ENCODE measurements at places on chromosomes 6 and 20.

DNA sequence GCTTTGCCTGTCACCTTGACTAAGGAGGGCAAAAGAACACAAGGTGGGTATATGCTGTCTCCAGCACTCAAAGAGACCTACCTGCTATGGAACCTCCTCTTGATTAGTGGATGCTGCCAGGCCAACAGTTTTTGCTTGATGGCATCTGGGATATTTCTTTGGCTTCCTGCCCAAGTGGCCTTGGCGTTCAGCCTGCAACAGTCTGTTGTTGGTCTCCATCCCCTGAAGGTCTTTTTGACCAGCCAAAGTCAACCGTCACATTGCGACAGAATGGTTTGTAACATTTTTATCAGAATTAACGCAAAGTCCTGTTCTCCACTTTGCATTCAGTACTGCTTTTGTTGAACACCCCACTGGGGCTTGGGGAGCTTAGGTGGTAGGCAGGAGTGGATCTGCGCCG, 37.1 kb downstream of the SERPINB1 start:
- DNase-seq: no peak

- DNase-seq: no peak
Measured at GRCh38 chr6:144809120-144809519, 524.0 kb downstream of the UTRN start.

GRCh38 chr6:151044465-151045441, 179.3 kb downstream of the MTHFD1L start:
- DNase-seq: no peak

DNA sequence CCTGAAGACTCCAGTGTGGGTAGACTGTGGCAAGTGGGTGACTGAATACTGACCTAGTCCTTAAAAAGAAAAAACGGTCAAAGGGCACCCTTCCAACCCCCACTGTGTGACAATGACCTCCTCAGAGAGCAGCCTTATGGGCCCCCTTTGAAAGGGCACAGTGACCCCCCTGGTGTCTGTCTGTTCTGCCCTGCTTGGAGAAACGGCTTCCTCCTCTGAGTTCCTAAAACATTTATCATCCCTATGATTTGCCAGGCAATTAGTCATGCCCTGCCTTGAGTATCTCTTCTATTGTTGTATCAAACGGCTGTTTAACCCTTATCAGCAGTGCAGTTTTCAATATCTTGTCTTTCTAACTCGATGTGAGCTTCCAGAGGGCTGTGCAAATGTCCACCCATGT, 21.0 kb upstream of the STX16 start:
- no peak for DNase-seq

DNA sequence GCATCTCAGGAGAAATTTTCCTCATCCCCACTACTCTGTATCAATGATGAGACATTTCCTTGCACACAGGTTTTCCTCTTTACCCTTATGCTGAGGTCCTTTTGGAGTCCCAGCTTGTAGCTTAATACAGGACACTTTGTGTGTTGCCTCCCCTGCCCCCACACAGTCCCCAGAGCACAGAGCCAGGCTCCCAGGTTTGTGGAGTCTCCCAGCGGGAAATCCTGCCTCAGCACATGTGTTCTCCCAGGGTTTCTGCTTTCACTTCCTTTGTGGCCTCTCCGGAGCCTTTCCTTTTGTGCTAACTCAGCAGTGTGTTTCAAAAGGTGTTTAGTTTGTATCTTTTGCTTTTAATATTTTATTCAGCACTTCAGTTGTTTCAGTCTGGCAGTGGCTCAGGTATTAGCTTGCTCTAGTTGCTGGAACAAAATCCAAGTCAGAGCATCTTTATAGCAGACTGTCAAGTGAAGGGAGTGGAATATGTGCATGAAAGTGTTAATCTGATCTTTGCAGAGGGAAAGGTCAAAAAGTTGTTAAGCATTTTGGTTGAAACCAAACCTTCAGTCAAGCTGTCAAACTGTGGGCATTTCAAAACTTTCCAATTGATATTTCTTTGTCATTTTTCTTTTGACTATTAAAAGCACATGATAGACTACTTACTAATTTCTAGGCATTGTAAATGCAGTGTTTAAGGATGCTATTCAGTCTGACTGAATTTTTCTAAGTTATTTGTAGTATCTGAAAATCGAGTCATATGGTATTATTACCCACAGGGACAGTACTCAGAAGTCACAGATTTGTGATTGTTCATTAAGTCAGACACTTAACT, 8.6 kb downstream of the SNX9 start:
- no peak for DNase-seq

GRCh38 chr6:34043359-34043758, 102.5 kb downstream of the GRM4 start:
- DNase-seq: no peak

DNA sequence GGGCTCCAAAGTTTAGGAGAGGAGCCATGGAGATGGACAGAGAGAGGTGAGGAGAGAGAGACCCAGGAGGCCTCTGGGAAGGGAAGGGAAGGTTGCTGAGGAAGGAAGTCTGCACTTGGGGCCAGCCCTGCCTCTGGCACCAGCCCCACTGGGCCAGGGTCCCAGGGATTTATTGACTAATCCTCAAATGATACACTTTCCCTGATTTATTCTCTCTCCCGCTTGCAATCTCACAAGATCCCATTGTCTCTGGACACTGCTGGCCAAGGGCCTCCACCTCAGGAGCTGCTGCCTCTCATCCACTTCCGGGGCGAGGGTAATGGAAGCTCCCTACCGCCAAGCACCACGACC, 43.6 kb upstream of the FOXP4 start:
- no peak for DNase-seq

DNA sequence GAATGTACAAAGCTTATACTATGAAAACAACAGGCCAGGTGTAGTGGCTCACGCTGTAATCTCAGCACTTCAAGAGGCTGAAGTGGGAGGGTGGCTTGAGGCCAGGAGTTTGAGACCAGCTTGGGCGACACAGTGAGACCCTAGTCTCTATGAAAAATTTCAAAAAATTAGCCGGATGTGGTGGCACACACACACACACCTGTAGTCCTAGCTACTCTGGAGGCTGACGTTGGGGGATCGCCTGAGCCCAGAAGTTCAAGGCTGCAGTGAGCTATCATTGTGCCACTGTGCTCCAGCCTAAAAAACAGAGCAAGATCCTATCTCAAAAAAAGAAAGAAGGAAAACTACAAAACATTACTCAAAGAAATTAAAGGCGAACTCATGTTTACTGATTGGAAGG, 7.3 kb upstream of the ASF1A start:
- no peak for DNase-seq

DNA sequence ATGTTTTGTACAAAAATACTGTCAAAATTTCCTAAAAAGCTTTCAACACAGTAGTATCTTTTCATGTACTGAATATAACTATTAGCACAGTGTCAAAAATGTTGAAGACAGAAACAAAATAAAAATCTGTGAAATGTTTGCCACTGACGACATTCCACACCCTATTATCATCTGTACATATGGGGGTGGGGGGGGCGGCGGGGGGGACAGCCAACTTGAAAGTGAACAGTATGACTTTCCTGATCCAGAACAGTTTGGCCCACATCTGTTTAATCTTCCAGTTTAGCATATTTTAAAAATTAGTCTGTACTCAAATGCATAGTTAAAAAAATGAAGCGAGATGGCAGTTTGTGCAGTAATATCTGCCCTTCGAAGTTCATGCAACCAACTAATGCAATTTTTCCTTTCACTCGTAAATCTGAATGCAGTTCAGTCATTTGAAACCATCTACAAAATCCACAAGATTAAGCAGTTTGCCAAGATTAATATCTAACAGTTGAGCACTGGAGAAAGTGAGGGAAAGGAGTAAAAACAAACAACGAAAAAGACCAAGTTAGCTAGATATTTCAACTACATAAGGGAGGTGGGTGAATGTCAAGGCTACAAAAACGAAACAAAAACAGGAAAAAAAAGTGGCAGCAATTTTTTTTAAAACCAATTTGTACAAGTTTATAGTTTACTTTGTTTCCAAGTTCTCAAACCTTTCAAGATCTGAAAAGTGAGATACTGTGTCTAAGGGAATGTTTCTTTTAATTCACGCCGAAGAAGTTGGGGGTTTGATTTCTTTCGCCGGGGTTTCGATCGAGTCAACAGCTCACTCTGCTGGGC, 1.9 kb downstream of the CITED2 start:
- DNase-seq: no peak

DNA sequence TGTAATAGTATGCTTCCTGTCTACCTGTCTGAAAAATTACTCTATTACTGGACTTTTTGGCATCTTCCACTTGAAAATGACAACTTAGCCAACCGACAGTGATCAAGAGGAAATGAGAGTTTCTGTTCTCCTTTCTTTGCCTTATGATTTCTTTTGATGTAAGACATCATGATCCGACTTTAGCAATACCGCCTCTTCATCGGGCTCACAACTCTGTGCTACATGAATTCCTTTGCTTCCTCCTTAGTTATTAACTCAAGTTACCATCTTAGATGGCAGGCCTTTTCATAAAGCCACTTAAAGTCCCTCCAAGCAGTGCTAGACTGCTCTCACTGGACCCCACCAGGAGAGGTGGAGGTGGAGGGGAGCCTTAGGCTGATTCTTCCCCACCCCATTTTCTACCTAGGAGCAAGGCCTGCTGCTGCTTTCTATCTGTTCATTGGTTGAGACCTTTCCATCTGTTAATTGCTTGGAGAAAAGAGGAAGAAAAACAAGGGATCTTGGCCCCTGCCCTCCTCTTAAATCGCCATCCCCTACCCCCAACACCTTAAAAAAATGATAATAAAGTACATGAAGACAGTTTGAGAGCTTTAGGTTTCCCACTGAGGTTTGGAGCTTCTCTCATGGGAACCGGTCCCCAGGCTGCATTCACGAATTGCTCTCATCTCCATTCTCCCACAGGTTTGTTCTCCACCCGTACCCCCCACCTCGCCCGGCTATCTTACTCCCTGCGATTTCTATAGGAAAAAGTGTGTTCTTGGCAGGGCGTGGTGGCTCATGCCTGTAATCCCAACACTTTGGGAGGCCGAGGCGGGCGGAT, 21.6 kb upstream of the MCM3 start:
- no peak for DNase-seq

DNA sequence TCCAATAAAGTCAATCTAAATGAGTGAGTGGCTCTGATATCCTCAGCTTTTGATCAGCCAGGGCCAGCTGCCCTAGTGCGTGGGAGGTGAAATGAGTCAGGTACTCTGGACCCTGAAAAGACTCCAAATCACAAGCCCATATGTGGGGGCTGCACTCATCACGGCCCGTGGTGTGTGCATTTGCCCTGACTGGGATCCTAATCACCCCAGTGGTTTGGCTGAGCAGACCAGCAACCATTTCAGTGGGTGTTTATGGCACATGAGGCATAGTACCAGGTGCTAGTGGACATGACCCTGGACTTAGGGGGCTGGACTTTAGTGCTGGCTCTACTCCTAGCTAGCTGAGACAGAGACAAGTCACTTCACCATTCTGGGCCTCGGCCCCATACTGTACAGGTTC, 39.4 kb downstream of the SCML4 start:
- no peak for DNase-seq

DNA sequence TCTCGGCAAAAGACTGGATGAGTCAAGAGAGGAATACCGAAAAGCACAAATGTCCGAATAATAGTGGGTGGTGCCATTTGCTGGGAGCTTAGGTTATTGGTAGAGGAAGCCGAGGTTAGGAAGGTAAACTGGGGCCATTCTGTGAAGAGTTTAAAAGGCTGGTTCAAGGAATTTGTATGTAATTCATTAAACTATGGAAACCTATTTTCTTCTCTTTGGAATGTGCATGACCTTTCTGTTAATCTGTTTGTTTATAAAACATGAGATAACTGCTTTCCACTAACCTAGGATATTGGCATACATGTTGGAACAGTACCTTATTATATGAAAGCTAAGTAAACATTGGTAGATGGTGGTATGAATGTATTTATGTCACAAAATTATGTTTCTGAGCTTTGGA, 71.8 kb downstream of the LCA5 start:
- no peak for DNase-seq

GRCh38 chr6:110449541-110449895, 26.9 kb downstream of the SLC22A16 start:
- DNase-seq: no peak

DNA sequence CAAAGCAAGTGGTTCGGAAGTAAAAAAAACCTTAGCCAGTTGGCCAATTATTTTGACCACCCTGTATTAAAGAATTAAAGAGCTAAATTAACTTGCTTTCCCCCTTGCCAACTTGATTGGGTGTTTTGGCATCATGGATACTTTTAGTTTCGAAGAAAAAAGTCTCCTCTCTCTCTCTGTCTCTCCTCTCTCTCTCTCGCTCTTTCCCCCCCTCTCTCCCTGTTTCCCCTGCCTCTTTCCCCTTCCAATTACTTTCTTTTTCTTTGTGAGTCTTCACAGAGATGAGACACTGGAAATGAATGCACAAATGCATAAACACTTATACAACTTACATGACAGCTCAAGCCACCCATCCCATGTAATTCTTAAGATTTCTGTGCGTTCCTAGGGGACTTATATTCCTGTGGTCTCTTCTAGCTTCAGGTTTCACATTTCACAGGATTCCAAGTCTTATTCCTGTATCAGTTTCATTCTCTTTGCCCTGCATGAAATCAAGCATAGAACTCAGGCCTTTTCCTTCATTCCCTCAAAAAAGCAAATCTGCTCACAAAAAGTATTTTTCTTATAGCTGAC, 32.9 kb upstream of the EYA4 start:
- DNase-seq: no peak

DNA sequence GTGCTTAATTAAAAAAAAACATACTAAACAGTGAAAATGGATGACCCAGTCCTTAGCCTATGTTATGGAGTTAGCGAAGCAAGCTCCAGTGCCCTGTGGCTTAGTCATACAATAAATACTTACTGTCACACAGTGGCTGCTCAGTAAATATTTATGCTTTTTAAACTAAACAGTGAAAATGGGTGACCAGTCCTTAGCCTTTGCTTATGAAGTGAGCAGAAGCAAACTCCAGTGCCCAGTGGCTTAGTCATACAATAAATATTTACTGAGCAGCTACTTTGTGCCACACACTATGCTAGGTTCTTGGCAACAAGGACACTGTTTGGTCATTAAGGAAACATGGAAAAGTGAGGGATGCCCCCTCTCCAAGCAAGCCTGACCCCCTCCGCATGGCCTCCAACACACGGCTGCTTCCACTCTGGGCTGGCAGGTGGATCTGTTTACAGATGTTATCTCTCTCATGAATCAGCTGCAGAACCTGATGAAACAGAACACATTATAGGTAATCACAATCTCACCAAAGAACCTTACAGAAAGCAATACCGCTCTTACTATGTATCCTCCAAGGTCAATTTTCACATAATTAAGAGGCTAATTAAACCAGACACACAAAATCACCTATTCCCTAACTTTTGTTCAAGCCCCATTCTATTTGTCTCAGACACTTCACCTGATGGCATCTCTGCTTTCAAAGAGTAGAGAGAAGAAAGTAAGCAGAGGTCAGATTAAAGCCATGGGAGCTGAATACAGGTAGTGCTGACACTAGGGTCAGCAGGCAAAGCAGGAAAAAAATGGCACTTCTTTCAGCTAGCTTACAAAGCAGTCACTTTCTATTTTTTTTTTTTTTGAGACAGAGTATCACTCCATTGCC, 27.3 kb downstream of the CDK5RAP1 start:
- no peak for DNase-seq

DNA sequence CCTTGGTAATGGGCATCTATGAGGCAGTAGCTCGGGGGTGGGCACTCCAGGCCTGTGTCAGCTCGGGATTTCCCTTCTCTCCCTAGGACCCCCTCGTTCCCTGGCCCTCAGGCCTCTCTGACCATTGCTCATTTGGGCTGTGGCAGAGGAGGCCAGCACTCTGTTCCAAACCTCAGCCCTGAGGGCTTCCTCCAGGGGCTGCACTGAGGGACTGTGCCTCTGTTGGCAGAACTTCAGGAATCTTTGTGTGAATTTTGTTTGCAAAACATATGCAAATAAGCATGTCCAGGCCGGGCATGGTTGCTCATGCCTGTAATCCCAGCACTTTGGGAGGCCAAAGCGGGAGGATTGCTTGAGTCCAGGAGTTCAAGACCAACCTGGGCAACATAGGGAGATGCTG, 11.0 kb downstream of the PACSIN1 start:
- DNase-seq: no peak

- no peak for DNase-seq
Measured at GRCh38 chr6:116779573-116780164, 14.2 kb upstream of the FAM162B start.

All from CMK (cell line).